ENCODE measurements at places on chromosomes 3 and 15.

DNA sequence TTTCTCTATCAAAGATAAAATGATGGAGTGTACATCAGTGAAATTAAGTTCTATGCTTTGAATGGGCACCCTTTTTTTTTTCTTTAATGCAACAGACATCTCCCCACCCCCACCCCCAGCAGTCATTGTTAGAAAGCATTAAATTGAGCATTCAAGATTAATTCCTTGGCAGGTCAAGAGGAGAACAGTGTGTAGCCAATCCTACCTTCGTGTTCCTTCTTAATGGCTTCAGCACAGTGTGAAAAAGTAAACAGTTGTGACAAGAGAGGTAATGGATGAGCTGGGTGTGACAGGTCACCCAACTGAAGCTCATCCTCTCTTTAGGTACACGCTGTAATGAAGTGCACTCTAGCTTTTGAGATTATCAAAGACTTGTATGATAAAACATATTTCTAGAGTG, 198.5 kb upstream of the RARB start:
- no peak for DNase-seq

GRCh38 chr3:27878014-27878383, 155.9 kb upstream of the EOMES start:
- DNase-seq, result no peak

DNA sequence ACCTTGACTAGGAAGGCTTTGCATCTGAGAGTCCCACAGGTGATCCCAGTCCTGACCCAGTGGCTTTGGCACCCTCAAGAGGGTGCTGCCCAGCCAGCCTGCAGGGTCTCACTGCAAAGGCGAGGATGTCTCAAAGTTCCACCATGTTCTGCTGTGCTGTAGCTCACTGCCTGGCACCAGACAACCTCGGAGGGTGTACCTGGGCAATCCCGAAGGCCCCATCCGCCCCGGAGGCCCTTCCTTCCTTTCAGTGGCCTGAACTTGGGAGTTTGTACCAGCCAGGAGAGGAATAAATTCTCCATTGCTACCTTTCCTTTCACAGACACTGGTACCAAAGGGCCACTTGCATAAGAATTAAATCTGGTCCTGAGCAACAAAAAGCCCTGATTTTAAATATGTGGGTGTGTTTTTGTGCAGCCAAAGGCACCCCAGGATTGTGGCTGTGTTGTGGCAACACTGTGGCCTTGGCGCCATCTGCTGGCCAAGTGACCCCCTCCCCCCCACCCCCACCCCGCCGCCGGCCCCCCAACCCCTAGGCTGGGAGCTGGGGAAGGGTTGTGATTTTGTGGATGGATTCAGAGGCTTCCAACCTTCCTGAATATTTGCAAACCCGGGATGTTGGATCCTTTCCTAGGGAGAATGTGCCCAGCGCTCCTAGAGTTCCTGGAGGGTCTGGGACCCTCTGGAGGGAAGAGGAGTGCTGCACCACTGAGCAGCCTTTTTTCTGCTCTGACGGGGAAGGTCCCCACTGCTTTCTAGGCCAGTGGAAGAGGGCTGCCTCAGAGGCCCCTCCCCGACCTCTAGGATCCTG, 9.7 kb upstream of the PTPN23 start:
- peak; percentile 91 for DNase-seq

- DNase-seq, result no peak
These were observed 84.1 kb downstream of the WNT5A start for GRCh38 chr3:55402886-55403609.

DNA sequence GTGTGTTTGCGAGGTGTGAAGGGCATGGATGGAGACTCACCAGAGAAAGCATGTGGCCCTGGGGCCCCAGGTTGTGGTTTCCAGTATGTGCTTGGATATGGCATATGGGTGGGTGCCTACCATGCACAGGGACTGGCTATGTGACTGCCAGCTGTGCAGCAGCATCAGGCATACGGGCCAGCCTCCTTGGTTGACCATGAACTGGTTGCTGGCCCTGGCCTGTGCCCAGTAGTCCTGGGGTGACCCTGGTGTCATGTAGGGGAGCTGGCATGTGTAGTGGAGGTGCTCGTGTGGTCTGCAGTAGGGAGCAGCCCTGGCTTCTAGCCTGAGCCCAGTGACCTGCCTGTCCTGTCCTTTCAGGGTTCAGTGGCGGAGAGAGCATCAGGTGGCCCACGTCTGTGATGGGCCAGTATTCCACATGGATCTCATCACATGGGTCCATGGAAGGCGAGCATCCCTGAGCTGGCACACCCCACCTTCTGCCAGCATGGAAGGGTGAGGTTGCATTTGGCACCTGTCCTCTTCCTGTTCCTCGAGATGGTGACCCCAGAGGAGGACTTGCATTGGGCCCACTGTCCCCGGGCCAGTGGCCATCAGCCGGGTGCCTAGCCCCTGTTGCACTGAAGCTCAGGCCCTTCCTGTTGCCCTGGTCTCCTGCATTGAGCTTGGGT, 228.9 kb downstream of the SNRPN start:
- no peak for DNase-seq

- peak; percentile 31 for DNase-seq
These were observed 94.0 kb upstream of the MEX3B start for GRCh38 chr15:82139823-82140268.

- DNase-seq, result no peak
These were observed 130.1 kb downstream of the RYR3 start for GRCh38 chr15:33440900-33441299.

DNA sequence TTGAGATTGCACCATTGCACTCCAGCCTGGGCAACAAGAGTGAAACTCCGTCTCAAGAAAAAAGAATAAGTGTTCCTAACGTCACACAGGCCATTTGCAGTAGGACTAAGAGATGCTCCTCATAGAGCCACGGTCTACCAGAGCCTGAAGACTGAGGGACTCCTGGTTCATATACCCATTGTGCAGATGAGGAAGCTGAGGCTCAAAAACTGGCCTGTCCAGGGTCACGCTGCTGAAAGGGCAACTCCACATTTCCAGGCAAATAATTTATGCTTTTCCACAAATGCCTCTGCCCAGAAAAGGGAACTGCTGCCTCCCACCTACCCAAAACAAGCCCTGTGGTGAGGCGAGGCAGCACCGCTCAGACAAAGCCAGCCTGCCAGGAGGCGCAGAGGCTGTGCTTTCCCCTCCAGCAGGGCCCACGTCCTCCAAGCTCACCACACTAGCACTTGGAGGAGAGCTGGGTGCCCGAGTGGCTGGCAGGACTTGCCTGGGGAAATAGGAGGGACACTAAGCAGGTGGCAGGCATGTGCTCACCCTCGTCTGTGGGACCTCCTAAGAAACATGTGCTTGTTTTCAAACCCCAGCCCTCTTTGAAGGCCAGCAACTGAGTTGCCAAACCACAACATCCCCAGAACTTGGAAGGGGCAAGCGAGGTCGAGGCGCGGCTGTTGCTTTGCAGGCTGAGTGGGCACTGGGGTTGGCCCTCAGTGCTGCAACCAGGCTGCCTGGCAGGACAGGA, 195.6 kb downstream of the XXYLT1 start:
- no peak for DNase-seq

- DNase-seq, result no peak
These were observed 123.2 kb upstream of the UBE2E2 start for GRCh38 chr3:23079976-23080375.

DNA sequence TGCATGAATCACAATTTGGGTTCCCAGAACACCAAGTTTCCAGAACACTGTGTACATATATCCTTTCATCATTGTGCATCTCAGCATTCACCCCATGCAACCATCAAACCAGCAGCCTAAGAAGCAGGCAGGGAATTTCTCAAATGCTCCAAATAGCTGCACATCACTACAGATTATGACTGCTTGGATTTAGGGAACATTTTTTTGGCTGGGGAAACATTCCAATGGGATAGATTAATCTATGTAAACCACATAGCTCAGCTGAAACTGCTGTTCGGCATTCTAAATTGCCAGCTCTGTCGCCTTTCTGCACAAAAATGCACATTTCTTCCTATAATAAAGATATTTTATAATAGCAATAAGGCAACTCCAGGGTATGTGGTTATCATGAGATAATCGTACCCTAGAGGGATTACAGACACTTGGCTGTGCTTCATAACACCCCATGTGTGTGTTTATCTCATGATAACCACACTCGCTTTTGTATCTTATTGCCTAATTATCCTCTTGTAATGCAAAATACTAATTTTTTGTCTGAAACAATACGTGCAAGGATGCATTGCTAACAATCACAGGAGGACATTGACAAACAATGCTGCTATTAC, 483.7 kb upstream of the DPH6 start:
- no peak for DNase-seq

DNA sequence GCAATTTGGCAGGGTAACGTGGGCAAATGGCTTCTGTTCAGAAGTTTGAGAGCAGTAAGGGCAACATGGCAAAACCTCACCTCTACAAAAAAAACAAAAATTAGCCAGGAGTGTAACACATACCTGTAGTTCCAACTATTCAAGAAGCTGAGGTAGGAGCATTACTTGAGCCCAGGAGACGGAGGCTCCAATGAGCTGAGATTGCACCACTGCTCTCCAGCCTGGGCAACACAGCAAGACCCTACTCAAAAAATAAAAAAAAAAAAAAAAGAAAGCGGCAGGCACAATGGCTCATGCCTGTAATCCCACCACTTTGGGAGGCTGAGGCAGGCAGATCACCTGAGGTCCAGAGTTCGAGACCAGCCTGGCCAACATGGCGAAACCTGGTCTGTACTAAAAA, 5.9 kb upstream of the INO80 start:
- DNase-seq, result no peak

GRCh38 chr3:118772547-118773011, 262.1 kb downstream of the IGSF11 start:
- peak; percentile 4 for DNase-seq

Data from H7 (cell line).